PC-3 (cell line): ENCODE measurements at places on chromosomes 2 and 18. TPM values are rescaled to one million over a fixed set of nuclear protein-coding genes. Genes with fewer than 3 reads are reported as not detected.

- no peak for DNase-seq
Measured at GRCh38 chr2:157431176-157431575, 12.7 kb downstream of the CYTIP start.

DNA sequence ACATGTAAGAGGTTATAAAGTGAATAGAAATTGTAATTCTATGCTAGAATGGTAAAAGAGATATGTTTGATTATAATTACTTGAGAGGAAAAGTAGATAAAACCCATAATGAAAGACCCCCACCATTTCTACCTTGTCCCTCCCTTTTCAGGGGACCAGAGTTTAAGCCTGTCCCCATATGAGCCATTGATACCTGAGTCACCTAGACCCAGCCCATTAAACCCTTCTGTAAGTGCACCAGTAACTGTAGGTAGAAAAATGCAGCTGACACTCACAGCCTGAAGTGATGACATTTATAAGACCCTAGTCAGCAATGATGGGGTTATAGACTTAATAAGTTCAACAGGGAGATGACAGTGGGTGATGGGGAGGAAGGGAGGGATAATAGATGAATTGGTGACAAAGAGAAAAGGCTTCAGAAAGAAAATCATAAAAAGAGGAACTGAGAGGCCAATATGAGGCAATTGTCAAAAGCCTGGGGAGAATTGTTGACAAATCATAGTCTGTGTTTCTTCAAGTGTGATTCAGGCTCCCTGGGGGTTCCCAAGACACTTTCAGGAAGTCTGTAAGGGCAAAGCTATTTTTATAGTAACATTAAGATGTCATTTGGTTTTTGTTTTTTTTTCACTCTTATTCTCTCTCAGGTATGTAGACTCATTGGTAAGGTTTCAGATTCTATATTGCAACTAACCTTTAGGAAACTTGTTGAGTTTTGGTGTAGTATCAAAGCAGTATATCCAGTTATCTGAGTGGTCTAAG lies 544.2 kb downstream of the SATB2 start:
- DNase-seq, result no peak

DNA sequence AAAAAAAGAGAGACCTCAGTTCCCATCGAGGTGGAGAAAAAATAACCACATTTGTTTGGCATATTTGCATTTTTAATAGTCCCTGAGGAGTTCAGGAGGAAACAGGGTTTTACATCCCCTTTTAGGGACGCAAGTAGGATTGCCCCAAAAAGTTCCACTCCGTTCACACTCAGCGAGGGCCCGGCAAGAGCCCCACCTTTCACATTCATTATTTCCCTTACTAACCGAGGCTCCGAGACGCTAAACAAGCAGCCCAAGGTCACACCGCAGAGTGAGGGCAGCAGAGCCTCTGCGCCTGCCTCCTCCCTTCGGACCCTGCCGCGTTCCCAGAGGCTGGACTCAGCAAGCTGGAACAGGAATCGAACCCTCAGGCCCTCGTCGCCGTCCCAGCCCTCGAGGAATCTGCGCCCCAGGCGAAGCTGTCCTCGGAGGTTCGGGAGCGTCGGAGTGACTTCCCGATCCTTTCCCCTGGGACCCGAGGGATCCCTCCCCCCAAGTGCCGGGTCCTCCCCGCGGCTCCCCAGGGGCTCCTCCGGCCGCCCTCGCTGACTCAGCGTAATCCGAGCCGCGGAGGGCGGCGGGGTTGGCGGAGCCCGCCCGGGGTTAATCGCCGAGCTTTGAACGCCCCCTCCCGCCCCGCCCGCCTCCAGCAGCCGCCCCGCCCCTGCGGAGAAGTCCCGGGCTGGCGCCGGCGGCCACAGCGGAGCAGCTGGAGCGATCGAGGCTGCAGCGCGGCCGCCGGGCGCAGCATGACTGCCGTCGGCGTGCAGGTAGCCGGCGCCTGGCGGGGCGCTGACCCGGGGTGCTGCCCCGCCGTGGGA lies at the start of gene TMEM37:
TSS of gene TMEM37 (plus strand) at position 700 of the 821 bp plus-strand sequence. CDS start at position 750, 50 bp downstream.
- peak; percentile 50 for DNase-seq

DNA sequence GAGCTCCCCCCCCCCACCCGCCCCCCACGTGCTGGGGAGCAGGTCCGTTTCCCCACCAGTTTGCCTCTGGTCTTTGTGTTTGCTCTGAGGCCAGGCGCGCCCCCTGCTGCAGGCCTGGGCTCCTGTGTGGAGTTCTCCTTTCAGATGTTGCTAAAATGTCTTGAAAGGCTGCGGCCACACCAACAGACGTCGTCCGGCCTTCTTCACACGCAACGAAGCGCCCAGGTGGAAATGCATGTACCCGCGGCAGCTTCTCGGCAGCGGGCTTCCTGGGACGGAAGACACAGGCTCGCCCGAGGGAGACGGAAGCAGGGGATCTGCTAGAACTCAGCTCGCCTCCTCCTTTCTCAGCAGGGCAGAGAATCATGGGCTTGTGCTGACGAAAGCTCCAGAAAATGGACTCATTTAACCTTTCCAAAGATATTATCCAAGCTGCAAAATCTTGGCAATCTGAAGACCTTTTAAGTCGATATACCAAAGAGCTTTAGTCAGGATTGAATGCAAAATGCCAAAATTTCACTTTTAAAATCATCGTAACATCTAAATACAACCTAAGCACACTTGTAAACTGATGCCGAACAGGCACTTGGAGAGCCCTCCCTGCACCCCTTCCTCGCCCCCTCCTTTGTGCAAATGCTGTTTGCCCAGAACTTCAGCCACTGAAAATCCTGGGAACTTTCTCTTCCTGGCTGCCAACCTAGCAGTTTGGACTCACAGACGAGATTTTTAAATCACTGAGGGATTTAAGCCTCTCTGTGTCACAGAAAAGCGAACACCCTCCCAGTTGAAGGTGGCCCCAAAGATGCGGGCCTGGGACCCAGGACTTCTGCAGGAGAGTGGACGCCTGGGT lies 125.5 kb upstream of the ZNF516 start:
- DNase-seq, result no peak

GRCh38 chr2:158725441-158725891 lies 69.7 kb upstream of the DAPL1 start:
- peak; percentile 69 for DNase-seq

- no peak for DNase-seq
Measured at GRCh38 chr2:20762945-20763683, 59.8 kb downstream of the LDAH start.

DNA sequence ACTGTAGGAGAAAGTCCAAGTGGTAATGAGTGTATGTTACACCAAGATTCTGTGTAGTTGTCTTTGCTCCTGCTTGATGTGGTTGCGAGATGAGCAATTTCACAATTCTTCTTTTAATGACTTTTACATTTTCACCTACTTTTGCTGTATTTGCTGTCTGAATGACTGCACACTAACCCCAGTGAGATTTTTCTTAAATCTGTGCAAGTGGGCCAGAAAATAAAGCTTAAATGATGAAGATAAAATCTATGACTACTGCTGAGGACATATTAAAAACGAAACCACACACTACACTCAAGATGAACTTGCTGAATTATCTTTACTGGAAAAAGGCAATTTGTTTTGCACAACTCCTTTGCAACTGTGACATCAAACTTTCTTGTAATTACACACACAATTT lies 4.1 kb downstream of the LDAH start:
- DNase-seq, result no peak

DNA sequence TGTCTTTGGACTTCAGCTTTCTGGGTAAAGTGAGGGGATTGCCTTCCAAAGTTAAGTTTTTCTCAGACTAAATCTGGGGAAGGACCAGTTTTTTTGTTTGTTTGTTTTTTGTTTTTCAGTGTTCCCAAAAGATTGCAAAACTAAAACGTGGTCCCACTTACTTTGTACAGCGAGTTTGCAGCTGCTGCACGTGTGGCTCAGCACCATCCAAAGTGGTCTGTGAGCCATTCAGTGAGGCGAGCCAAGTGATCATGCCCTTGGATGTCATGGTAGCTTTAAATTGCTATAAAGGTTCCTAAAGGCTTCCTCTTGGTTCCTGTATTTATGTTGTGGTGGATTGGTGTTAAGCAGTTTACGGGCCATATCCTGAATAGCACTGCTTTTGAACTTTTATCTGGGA lies 23.0 kb downstream of the TET3 start:
- no peak for DNase-seq

DNA sequence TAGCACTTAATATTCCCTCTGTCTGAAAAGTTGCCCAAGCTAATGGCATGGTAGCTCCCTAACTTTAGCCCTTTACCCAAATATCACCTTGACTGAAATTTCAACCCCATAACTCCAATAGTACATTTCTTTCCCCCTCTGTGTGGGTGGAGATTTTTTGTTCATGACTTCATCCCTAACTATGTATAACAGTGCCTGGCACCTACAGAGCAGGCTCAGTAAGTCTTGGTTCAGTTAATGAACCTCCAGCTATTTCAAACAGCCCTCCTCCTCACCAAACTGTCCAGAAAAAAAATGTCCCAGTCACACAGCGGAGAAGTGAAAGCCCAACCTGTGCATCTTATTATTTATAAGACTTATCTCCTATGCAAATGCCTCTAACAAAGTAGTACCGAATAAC lies 18.6 kb downstream of the BUB1 start:
- no peak for DNase-seq

DNA sequence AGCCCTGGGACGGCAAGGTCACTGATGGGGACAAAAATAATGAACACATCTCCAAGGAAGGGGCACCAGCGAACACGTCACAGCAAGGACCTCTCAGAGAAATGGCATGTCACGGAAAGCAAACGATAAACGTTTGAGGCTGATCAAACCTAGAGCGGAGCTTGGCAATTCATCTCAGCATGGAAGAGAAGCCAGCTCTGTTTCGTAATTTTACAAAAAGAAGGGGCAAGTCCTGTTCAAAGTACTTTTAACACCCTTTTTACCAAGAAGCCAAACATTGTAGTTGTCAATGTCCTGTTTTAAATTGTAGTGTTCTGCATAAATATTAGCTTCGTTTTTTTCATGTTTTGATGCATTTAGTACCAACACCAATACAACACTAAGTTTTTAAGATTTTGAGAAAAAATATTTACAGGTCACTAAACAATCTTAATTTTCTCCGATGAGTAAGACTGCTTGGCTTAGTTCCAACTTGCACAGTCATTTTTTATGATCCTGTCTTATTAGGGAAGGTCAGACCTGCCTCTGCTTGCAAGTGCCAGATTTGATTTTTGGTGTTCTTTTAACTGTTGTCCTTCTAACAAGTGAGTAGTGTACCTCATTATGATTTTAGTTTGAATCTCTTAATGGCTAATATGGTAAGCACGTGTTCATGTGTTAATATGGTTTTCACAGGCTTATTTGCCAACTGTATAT lies 818.5 kb upstream of the SALL3 start:
- peak; percentile 19 for DNase-seq

DNA sequence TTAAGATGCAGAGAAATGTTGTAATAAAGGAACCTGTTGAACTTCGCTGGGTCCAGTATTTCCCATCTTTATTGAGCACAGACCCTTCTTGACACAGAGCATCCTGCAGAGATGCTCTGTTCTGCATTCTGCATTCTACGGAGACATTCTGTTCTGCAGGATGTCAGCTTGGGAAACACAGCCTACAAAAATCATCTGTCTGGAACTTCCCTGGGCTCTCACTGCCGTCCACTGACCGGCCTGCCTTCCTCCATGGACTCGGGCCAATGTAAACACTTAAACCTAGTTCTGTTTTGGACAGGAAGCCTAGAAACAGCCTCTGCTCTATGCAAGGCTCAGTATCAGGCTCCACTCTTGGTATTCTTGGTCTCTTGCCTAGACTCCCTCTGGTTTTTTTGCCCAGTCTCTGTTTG lies 90.0 kb upstream of the PPP1CB start:
- DNase-seq, result peak; percentile 84

GRCh38 chr2:100720445-100720844 lies 99.5 kb upstream of the NPAS2 start:
- DNase-seq, result peak; percentile 25

DNA sequence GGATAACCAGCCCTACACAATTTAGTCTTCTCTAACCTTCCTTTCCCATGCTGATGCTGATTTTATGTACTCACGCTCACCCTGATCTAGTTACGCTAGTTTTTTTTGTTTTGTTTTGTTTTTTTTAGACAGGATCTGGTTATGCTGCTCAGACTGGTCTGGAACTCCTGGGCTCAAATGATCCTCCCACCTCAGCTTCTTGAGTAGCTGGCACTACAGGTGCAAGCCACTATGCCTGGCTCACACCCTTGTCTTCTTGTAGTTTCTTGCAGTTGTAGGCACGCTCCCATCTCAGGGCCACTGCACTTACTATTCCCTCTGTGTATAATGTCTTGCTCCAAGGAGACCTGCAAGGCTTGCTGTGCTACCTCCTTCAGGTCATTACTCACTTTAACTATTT lies 6.2 kb downstream of the PELI1 start:
- DNase-seq, result no peak

DNA sequence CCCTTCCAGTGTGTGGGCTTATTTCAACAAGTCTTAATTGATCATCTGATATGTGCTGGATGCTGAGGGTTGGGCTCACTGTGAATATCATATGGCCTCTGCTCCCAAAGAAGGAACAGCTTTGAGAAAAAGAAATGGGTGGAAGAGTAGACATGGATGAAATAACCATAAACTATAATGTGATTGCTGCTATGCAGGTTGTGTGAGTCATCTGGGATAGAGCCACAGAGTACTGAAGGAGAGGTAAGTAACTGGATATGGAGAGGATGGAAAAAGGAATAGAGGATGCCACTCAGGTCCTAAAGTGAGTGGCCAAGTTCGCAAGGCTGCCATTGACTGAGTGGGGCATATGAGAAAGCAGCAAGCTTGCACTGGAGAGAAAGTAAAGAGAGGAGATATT lies 8.7 kb upstream of the DSG2 start:
- peak; percentile 44 for DNase-seq

The LINC00305 gene
- not detected in 2 replicates for total RNA-seq

The DSEL gene
- 17.2 and 19.0 TPM in 2 replicates for total RNA-seq

The NDUFS1 gene
- total RNA-seq, result 80.7 and 110 TPM in 2 replicates

The ITGAV gene
- total RNA-seq, result 23.5 and 25.2 TPM in 2 replicates
